ENCODE measurements at places on chromosomes 4 and X.

- no peak for DNase-seq
Observed at GRCh38 chr4:120406960-120407359, 340.3 kb upstream of the MAD2L1 start.

- no peak for DNase-seq
Observed at GRCh38 chrX:43682726-43683125, 26.6 kb downstream of the MAOA start.

GRCh38 chr4:98006814-98007412 is 136.4 kb downstream of the STPG2 start:
- no peak for DNase-seq

- DNase-seq = no peak
Observed at GRCh38 chrX:17542123-17542522, 167.1 kb downstream of the NHS start.

GRCh38 chrX:40049084-40049641 is 48.6 kb downstream of the BCOR start:
- DNase-seq = no peak

DNA sequence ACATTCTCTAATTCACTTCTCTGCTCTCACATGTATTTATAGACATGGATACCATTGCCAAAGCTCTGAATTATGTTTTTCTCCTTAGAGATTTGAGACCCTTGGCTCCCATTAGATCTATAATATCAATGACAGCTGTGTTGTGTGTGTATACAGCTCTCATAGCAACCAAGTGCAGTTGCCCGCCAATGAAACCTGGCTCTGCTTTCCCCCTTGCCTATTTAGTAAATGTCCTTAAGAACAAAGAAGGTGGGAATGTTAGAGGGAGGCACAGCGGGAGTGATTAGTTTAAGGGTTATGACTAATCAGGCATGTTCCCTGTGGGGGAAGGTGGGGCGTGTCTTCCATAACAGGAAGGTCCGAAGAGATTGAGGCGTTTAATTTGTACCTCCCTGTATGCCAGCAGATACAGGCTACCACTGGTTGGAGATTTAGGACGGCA is 100.5 kb upstream of the TBC1D9 start:
- DNase-seq = no peak

- DNase-seq = no peak
Observed at GRCh38 chrX:42047886-42048285, 124.5 kb upstream of the CASK start.

DNA sequence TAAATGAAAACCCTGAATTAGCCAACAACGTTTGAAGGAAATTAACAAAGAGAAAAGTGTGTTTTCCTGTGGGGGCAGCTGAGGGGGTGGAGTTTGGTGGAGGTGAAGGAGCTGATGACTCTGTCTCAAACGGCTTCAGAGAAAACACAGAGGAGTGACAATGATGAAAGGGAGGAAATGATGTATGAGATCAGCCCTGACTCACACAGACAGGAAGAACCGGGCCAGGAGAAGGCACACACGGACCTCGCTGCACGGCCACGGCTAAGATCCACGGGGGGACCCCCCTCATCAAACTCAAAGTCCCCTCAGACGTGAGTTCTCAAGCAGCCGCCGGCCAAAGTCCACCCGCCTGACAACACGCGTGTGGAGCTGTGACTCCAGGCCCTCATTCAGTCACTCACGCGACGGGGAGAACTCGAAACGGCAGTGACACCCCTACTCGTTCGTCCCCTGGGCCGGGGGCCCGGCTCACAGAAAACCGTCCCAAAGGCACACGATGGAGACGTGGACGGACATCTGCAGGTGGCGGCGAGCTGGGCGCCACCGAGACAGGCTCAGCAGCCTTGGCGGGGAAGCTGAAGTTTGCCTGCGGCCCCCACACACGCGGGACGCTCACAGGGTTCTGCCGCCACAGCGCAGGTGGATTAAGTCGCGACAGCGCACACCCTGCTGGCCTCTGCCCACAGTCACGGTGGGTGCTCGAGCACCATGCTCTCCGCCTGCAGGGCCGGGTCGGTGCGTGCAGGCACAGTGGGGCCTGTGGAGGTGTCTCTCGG is 28.8 kb downstream of the PPP2R3B start:
- DNase-seq = peak; percentile 54

DNA sequence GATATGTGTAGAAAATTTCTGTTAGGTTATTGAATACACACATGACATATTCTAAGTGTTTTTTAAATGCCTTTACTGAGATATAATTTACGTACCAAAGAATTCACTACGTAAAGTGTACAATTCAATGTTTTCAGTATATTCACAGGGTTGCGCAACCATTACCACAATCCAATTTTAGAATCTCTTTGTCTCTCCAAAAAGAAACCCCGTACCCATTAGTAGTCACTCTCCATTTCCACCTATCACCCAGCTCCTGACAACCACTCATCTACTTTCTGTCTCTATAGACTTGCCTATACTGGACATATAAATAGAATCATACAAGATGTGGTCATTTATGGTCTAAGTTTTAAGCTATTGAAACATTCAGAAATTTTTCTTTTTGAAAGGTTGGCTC is 53.0 kb upstream of the FBXW7 start:
- no peak for DNase-seq

DNA sequence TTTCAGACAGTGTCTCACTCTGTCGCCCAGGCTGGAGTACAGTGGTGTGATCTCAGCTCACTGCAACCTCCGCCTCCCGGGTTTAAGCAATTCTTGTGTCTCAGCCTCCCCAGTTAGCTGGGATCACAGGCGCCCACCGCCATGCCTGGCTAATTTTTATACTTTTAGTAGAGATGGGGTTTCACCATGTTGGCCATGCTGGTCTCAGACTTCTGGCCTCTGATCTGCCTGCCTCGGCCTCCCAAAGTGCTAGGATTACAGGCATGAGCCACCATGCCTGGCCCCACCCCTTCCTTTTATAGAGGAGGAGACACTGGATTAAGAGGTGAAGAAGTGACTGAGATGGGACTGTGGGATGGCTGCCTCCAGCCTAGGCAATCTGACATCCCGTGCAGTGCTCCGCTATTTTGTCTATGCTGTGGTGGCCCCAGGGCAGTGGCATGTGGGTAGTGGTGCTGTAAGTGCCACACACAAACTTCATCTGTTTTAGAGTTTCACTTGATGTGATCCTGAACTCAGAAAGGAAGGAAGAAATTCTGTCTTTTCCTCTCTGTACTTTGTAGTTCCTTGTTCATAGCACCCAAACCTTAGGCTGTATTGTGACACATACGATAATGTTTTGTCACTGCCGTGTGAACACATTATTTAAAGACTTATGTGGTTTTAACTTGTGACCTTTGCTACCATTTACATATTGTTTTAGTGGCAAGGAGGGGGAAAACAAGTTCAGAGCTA is 48.9 kb downstream of the FNIP2 start:
- DNase-seq = no peak

- DNase-seq = no peak
Observed at GRCh38 chr4:183675625-183676024, 16.5 kb downstream of the TRAPPC11 start.

GRCh38 chrX:45719751-45720501 is 519.2 kb upstream of the DIPK2B start:
- DNase-seq = no peak

DNA sequence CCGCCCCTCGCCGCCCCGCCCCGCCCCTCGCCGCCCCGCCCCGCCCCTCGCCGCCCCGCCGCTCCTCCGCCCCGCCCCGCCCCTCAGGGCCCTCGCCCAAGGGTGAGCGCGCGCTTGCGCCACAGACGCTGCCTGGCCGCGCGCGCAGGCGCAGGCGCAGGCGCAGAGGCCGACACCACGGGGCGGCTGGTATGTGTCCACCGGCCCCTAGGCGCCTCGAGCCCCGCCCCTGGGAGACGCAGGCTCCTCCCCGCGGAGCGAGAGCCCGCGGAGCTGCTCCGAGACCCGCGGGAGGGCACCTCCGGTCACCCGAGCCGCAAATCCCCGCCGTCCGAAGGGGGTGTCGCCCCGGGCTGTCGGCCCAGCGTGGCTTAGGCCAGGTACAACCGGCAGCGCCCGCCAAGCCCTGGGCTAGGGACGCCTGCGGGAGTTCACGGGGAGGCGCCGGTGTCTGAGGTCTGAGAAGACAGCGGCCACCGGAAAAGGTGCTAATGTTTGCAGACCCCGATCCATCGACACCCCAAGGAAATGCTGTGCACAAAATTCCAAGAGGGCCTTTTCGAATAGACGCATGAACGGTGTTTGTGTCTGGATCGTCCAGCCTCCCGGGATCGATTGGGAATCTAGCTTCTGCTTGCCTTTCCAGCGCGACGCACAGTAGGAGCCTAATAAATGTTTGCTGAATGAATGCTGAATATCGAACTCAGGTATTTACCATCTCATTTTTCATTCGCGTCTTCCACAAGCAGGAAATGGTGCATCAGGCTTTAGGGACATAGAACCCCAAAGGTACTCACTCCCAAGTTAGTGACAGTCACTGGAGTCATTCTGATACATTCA is 473 bp upstream of the CCNQ start:
- DNase-seq = peak; percentile 93

- DNase-seq = no peak
Observed at GRCh38 chr4:87405211-87405820, 14.3 kb upstream of the HSD17B11 start.

GRCh38 chrX:79133904-79134303 is 10.6 kb upstream of the GPR174 start:
- DNase-seq = peak; percentile 68

DNA sequence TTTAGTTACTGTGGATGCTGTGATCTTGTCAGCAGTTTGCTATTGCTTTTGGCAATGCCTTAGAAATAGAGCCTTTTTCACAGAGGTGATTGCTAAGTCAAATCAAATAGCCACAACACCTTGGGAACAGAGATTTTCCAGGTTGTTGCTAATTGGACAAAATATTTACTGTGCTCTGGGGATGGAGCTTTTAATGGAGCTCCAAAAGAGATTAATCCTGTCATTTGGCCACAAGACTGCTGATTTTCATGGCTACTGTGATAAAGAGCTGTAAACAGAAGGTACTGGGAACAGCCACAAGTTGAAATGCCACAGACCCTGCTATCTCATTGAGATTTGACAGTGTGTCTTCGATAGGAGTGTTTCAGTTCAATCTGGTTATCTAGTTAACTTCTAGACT is 1715.2 kb upstream of the ADGRL3 start:
- no peak for DNase-seq

DNA sequence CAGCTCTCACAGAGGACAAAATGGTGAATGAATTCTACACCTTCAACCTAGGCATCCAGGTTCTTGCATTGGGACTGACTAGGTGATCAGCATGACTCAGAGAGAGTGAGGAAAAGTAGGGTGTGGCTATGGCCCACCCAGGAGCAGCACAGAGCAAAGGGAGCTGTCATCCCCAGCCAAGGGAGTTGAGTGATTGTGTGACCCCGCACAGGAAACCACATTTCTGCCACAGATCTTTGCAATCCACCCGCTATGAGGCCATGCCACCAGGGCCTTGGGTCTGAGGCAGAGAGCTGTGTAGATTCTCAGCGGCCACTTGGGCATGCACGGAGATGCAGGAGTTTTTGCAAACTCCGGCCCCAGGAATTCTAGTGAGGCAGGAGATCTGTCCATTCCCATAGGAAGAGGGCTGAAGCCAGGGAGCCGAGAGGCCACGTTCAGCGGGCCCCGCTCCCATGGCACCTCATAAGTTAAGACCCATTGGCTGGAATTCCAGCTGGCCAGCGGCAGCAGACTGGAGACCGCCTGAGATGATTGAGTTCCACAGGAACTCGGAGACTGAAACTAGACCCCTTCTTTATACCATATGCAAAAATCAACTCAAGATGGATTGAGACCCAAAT is 75.9 kb downstream of the NAA11 start:
- no peak for DNase-seq

DNA sequence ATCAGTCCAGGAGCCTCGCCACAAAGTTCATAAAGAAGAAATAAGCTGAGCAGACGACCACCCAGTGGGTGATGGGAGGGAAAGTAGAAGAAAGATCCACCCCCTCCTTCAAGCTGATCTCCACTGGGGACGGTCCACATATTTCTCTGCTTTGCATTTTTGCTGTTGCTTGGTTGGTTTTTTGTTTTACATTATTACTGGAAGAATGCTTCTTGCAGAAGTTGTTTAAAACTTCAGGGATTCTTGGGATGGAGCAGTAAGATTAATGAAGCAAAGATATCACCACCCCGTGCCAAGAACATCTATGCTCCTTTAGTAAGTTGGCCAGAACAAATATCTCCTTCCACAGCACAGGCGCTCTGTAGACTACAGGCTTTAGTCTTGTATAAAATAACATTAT is 30.1 kb downstream of the LGI2 start:
- no peak for DNase-seq

DNA sequence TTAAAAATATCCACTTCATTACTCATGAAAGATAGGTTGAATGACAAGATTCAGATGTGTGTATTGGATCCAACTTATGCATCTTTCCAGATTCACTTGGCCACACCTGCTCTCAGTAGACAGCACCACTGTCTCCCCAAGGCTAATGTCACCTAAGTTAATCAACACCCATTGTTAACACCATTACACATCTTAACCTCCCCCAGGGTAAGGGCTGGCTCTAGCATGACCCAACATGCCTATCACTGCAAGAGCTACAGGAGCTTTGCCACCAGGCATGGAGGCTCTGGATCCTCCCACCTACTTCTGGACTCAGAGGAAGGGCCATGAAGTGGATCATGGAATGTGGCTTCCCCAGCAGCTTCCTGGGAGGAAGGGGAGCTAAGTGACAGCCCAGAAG is 32.8 kb upstream of the LSM6 start:
- no peak for DNase-seq
